IPS DF 6.9 (cell line): ENCODE measurements at places on chromosomes 5 and 9.

GRCh38 chr9:21294904-21295538, 10.1 kb downstream of the IFNA5 start:
- DNase-seq: no peak

DNA sequence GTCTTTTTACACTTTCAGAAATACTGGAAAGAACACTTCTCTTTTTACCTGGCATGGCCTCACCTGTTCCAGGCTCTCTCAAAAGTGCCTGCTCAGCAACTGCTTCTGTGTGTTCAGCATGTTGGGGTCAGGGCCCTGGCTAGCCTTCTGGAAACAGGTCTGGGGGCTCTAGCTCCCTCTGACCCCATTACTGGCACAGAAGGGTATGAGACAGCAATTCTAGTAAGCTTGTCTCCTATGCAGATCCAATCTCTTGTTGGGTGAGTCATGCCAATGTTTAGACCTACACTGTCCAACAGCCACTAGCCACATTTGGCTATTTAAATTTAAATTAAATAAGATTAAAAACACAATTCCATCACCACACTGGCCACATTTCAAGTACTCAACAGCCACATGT, 80.8 kb downstream of the MAPKAP1 start:
- DNase-seq: no peak

DNA sequence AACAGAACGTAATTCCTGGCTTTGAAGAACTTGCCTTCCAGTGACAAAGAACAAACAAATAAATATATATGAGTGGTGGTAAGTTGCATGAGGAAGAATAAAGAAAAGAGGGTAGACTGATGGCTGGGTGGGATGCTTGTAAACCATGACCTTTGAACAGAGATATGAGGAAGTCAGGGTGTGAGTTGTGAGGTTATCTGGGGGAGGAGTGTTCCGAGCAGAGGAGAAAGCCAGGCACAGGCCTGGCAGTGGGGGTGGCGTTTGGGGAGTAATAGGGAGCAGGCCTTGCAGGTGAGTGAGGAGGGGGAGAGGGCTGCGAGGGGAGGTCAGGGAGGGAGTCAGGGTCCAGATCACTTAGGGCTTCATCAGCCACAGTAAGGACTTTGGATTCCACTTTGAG, 213.4 kb downstream of the PTTG1 start:
- DNase-seq: no peak

DNA sequence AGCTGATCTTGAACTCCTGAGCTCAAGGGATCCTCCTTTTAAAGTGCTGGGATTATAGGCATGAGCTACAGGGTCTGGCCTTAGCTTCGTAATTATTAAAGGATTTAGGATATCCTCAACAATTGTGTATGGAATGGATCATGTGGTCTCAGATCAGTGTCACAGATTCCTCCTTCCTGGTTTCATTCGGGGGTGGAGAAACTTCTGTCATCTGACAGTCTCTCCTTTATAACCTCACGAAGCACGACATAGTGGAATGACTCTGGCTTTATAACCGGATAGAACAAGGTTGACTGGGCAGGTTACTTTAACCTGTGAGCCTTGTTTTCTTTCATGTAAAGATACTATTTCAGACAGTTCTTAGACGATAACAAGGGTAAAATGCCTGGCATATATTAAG, 4.4 kb upstream of the GNG10 start:
- no peak for DNase-seq

DNA sequence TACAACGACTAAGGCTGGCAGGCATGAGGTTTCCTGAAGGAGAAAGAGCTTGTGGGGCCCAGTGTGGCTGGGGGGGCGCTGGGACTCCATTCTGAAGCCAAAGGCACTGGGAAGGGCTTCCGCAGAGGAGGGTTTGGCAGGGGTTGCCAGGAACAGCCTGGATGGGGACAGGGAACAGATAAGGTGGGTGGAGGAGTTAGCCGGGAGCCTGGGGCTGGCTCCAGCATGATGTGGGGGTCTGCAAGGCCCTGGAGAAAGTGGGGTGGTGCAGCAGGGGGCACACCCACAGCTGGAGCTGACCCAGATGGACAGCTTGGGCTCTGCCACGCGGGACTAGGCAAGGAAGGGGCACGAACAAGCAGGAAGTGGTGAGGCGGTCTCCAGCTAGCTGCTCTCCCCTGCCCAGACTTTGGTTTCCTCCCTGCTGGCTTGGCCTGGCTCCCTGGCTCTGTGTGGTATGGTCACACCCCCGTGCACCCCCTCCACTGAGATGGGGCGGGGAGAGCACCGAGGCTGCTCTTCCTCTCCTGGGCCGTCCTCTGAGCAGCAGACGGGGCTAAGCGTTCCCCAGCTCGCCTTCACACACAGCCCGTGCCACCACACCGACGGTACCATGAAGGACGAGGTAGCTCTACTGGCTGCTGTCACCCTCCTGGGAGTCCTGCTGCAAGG, at the start of gene LTC4S:
Gene LTC4S, plus strand, starts transcription at position 519 of the 672 bp plus-strand sequence. Its CDS starts 95 bp downstream, at position 614.
- DNase-seq: no peak
